ENCODE measurements at places on chromosomes 7 and 10.
A peak's percentile ranks its signal among the peaks of the same experiment; 100 is the strongest.

DNA sequence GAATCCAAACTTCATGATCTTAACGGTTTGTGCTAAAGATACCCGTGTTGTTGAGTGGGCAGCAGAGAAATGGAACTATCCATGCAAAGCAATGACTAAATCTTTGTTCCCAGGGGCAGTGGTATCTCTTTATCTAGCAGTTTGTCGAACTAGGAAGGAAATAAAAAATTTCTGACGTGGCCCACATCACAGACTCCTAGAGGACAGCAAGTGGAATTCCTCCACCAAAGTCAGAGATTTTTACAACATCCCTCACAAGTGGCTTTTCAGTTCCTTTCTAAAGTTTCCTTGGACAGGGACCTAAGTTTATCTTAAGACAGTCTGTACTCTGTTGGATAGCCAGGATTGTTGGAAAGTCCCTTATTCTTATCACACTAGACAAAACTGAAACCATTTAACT is 136.0 kb downstream of the RAPGEF5 start:
- no peak for DNase-seq

DNA sequence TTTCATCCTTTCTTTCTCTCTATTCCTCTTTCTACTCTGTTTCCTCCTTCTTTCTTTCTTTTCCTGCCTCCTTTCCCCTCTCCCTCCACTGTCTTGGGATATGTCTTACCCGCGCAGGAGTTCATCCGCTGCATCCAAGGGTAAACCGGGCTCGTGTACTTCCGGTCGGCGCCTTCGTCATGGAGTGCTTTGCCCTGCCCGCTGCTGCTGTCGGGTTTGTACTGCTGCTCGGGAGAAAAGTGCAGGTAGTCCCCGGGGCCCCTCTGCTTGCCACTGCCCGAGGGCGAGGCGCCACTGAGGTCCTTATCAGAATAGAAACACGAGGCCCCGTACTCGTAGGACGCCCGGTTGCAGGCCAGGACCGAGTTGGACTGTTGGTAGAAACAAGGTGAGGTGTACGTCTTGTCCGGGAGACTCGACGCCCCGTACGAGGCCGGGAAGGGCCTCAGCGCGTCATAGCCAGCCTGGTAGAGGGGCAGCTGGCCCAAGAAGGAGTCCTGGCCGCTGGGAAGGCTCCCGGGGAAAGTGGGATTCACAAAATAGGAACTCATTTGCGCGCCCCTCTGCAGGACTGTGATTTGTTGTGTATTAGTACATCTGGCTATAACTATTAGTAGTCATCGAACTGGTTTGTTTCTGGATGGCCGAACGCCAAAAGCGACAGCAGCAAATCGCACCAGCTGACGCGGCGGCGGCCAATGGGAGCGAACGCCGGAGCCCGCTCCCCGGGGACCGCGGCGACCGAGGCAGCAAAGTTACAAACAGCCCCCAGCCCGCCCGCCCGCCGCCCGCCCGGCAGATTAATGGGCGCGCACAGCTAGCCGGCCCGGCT is at the start of gene HOXA6:
Gene HOXA6, minus strand, starts transcription at position 576 of the 832 bp plus-strand sequence. Its CDS starts 25 bp downstream, at position 551.
- no peak for DNase-seq

DNA sequence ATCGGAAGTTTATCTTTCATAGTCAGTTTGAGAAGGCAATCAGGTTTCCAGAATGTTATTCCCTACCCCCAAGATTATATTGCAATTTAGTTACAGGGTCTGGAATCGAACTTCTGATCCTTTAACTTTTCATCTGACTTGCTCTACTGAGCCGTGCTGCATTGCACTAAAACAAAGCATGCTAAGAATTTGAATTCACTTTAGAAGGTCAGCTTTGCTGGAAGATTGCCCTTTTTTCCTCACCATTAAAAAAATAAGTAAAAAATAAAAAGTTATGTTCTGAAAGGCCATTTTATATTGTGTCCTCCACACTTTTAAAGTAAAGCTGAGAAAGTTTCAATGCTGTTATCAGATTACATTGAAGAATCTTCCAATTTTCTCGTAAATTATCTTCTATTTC is 388.8 kb upstream of the PHF14 start:
- DNase-seq = no peak

GRCh38 chr7:98878365-98879197 is at the start of gene TRRAP:
Gene TRRAP (plus strand): TSS chr7:98878532. CDS start chr7:98881151, 2,619 bp downstream.
- peak; percentile 62 for DNase-seq

GRCh38 chr10:129730993-129731325 is 233.1 kb downstream of the EBF3 start:
- DNase-seq = no peak

DNA sequence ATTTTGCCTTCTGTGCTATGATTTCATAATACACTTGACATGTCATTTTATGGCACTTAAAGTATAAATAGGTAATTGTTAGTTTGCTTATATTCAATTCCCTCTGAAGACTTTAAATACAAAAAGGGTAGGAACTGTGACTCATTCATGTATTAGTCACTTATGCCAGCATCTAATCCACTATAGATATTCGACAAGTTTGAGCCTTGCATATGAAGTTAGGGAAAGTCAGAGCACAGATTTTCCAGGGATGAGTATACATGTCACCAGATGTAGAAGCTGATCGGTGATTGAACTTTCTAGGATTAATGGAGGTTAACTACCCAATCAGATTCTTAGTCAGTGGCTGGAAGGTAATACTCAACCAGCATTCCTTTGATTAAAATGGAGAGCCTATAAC is 1321.5 kb downstream of the XPNPEP1 start:
- DNase-seq = no peak

DNA sequence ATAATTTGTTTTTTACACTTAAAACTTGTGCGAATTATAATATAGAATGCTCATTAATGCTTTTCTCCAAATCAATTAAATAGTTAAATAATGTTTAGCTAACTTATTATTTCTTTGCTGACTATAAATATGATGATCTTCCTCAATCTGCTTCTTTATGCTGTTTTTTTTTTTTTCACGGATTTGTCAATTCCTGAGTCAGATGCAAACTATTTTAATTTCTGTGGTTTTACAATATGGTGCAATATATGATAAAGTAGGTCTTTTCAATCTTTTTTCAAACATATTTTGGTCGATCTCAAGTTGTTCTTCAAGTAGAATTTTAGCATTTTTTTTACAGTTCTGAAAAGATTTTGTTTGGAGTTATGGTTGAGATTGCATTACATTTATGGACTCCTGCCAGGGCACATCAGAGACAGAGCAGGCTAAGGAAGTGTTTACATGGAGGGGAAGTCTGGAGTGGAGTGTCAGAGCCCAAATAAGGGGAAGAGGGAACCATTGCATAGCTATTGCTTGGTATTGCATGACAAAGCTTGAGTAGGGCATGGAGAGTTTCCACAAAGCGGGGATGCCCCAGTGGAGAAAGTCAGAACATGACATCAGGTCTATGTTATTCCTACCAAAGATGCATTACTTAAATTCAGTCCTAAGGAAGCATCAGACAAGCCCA is 204.4 kb downstream of the OTUD1 start:
- DNase-seq = peak; percentile 97

GRCh38 chr10:80465451-80465835 is 11.3 kb downstream of the TSPAN14 start:
- no peak for DNase-seq

DNA sequence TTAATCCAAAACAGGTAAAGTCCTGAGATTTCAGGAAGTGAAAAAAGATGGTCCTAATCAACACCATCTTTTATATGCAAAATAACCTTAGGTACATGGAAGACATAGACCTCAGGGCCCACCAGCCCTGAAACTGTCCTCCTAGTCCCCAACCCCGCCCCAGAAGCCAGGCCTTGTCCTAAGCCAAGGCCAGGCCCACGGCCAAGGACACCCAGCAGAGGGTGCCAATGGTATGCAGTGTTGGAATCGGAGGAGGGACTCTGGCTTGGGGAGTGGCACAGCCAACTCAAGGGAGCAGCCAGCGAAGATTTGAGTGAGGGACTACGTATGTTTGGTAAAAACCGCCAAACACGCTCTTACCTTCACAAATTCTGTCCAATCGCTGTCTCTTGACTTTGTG is 96.7 kb downstream of the ZRANB1 start:
- no peak for DNase-seq

DNA sequence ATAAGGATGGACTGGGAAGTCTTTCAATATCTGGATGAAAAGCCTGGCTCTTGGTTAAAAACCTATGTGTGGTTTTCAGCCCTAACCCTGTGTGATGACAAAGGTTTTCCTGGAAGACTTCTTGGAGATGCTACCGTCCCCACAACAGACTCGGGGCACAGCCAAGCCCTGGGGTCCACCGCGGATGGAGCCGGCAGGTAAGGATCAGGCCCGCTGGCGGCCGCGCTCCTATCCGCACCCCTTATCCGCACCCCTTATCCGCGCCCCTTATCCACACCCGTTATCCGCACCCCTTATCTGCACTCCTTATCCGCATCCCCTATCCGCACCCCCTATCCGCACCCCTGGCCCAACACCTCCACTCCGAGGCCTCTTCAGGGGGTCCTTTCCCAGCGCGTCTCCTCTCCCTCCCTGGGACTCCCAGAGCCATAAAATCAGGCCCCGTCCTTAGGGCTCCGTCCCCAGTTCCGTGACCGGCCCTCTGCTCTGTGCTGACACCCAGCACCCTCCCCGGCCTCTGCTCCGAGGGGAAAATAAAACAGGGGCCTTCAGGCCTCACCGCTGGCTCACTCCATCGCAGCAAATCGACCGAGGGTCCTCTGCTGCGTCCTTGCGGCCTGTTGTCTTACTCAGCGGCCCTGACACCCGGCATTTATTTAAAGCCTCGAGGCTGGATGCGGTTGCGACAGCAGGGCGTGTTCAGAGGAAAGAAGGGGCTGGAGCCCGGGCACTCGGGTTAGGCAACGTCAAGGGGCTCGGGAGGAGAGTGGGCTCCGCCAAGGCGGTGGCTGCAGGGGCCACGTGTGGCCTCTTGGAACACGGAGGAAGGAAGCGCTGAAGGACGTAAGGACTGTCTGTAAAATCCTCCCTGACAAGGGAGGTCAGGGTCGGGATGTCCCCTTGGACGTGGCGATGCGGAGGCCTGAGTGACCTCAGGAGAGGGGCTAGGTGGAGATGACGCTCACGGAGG is 215.1 kb upstream of the ADARB2 start:
- no peak for DNase-seq

DNA sequence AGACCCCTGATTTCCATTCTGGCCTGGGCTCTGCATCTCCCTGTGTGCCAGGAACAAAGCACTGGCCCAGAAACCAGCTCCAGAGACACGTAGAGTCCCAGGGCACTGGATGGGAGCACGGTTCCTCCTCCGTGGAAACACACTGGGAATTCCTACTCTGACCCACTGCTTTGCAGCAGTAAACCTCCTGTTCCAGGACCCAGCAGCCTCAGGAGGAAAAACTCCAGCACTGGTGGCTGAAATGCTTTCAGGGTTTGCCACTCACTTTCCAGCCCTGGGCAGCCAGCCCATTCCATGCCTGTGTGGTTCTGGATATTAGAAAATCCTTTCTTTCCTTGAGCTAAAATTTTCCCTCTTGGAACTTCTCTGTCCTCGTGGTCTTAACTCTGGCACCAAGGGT is 58.0 kb downstream of the FAM171A1 start:
- no peak for DNase-seq

GRCh38 chr7:124376111-124376510 is 343.2 kb upstream of the TMEM229A start:
- DNase-seq = no peak

DNA sequence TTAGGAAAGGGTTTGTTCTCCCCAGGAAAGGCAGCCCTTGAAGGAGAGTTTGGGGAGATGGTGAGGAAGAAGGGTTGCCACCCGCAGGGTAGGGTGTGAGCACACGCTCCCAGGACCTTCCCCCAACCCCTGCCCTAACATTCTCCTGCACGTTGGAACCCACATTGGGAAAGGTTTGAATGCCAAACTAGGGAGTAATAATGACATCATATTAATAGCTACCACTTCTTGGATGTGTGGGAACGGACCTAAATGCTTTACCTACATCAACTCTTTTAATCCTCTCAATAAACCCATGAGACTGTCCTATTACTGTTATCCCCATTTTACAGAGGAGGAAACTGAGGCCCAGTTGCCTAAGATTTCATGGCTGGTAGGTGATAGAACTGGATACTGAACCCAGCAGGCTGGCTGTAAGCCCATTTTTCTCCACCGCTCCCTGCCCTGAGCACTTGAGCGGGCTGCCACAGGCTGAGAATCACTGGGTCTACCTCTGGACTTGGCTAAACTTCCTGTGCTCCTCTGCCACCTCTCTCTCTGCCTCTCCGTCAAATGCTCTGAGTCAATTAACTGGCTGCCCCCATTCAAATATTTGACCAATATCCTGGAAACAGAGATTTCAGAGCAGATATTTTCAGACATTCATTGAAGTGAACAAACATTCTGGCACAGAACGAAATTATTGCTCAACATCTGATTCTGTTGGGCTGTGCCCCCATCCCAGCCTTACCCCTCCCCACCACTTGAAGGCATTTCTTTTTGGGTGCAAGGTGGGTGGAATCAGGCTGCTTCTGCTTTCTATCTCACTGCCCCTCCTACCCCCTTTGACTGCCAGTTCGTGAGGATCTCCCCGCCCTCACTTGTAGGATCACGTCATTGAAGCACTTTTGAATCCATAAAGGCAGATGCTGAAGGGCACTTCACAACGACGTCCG is 129.7 kb downstream of the C10orf105 start:
- DNase-seq = no peak

- DNase-seq = no peak
Measured at GRCh38 chr7:134290286-134290685, 26.4 kb downstream of the SLC35B4 start.

DNA sequence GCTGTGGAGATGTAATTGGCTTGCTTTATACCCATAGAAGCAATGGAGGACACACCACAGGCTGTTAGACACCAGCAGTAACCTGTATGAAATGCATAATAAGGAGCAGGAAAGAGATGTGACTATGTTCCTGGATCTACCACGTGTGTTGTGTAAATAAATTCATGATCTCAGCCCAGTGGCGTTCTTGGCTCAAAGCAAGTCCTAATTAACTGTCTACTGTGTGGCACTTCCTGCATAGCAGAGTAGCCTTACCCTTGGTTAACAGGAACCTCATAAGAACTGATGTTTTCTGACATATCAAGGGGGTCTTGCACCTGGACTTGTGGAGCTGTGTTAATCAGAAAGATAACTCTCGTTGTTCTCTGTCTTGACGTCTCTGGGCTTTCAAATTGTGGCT is 25.7 kb upstream of the FAM180A start:
- no peak for DNase-seq

- no peak for DNase-seq
Measured at GRCh38 chr7:5766321-5766761, 15.1 kb downstream of the RNF216 start.

DNA sequence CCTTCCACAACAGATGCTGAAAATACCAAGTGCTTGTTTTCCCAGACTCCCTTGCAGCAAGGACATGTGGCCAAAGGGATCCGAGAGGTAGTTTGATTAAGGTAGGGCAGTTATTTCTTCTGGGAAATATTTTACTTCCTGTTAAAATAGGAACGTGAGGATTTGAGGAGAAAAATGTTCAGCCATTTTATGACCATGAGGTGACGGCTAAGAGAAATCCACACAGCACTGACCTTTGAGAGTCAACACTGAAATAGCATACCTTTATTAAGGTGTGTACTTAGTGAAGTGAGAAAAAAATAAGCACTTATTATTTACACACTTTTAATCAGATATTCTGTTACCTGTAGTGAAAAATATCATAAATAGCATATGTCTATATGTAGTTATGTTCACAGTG is 133.9 kb downstream of the PPP1R3A start:
- no peak for DNase-seq
